ENCODE measurements at places on chromosomes 4 and X.

DNA sequence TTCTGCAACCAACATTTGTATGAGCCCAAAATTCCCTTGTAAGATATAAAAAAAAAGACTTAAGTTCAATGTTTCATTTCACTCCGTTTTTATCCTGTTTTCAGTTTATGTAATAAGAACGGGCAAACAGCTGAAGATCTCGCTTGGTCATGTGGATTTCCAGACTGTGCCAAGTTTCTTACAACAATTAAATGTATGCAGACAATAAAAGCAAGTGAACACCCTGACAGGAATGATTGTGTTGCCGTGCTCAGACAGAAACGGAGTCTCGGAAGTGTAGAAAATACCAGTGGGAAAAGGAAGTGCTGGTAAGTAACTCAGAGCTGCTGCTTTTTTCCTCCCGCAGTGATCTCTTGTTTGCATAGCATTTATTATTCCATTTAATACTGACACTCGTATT is 2.8 kb downstream of the ANKRD37 start:
- no peak for DNase-seq

- no peak for DNase-seq
These were observed 70.2 kb upstream of the BRWD3 start for GRCh38 chrX:80879916-80880315.

- no peak for DNase-seq
These were observed 835 bp downstream of the TMEM185A start for GRCh38 chrX:149630681-149631233.

DNA sequence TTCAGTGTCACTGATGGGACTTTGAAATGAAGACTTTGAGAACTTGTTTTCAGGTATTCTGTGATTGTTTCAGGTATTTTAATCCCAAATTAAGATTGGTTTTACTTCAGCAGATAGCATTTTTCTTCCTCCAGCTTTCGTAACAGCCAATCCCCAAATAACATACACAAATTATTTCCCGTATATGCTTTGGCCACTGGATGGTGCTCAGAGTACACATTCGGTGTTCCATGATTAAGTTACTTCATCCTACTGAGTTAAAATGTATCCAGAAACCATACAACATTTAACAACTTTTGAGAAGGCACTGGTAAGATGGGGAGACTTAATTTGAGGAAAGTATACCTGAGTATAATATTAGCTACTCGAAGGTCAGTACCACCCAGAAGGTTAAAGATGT is 233.4 kb upstream of the FAM47A start:
- no peak for DNase-seq

GRCh38 chr4:138275963-138276621 is 33.9 kb upstream of the SLC7A11 start:
- DNase-seq, result peak; percentile 57

- peak; percentile 9 for DNase-seq
These were observed 327.9 kb upstream of the MAGEB18 start for GRCh38 chrX:25810202-25810601.

DNA sequence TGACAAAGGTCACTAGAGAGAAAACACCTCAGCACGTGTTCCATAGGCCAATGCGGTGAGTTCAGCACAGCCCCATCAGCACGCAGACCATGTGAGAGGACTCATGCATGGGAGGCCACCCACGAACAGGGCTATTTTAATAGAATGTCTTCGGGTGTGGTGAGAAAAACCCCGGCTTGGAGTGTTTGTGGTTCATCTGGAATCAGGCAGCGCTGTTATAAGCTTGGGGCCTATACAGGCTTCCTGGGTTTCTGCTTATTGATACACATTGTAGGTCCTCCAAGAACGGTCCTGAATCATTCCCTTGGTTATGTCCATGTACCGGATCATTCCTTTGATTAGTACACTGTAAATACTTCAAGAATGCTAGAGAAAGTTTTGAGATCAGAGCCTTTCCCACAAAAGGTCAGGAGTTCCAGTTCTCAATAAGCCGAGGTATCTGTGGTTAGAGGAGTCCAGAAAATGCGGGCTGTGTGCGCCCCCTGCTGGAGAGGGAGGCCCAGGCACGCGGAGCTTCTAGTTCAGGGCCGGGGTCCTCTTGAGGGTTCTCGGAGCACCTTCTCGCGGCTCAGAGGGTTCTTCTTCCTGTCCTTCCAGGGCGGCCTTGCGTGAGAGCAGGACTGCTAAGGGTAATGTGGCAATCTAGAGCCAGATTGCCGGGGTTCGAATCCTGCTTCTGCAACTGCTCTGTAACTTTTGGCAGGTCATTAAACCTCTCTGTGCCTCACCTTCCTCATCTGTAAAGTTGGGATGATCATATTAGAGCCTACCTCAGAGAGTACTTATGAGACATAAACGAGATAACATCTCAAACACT is 51.8 kb downstream of the TLR10 start:
- peak; percentile 71 for DNase-seq

- DNase-seq, result no peak
These were observed 399.6 kb upstream of the NDST3 start for GRCh38 chr4:117634716-117635115.

Measured in kidney epithelial cell (primary cell).